ENCODE measurements at places on chromosomes 4 and X.

- DNase-seq = no peak
Observed at GRCh38 chr4:153661215-153661822, 22.8 kb upstream of the TLR2 start.

- DNase-seq = no peak
Observed at GRCh38 chrX:31392513-31392912, 320.7 kb upstream of the FTHL17 start.

GRCh38 chr4:61068060-61068459 is 132.1 kb upstream of the ADGRL3 start:
- no peak for DNase-seq

GRCh38 chr4:159185591-159186023 is 82.7 kb downstream of the RAPGEF2 start:
- DNase-seq = no peak

DNA sequence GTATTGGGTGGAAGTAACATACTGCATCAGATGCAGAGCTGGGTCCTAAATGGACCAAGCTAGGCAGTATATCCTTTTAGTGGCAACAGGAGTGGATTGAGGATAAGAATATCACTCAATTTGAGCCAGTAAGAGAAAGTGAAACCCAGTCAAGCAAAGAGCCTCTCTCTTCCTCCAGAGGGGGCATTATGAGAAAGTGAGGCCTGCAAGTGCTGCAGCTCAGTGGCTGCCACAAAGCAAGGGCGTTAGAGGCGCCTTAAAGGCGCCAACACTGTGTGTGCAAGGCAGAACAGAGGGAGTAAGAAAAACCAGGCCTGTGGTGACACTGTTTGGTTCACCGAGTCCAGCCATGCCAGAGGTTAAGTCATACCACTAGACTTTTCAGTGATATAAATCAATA is 17.5 kb downstream of the STX18 start:
- no peak for DNase-seq

DNA sequence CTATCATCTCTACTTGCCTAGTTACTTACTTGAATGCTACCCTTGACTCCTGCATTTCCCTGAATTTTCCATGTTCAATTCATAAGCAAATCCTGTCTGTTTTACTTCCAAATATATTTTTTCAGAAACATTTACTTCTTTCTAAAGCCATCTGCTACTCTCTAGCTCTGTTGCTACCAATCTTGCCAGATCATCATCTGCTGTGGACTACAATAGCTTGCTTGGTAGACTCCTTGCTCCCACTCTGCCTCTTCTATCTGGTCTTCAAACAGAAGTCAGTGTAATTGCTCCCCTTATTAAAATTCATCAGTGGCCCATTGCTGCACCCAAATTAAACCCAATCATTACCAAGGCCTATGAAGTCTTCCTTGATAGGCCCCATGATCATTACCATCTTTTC is 151.6 kb upstream of the HPGD start:
- DNase-seq = no peak

DNA sequence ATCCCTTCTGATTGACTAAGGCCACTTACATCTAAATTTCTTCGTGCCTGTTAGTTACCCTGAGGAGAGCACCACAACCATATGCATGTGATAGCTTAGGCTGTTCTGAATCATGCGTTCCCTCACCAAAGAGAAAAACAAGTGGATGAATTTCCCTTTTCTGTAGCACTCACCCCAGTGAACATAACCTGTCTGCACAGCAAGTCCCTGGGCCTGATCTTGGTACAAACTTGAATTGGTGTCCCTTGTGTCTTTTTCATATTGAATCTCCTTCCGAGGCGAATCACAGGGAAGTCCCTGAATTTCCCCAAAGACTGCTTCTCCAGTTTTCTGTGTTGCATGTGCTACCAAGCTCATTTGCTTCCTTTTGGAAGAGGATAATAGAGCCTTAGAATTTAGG is 100.4 kb downstream of the KLHL8 start:
- no peak for DNase-seq

- no peak for DNase-seq
Observed at GRCh38 chrX:156000361-156000926, 2.9 kb downstream of the IL9R start.

DNA sequence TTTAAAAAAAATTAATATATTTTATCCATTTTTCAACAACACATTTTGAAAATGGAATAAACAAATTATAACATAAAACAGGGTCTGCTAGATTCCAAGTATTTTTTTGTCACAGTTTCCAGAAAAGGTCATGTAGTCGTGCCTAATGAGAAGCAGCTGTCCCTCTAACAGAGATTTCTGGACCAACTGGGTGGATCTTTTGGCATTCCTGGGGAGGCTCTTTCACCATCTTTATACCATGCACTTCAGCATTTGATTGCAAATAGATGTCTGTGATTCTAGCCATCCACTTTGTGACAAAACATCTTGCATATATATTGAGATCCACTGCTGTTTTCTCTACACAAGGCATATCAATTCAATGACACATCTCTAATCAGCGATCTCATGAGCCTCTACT is 210.7 kb upstream of the LDB2 start:
- DNase-seq = no peak

DNA sequence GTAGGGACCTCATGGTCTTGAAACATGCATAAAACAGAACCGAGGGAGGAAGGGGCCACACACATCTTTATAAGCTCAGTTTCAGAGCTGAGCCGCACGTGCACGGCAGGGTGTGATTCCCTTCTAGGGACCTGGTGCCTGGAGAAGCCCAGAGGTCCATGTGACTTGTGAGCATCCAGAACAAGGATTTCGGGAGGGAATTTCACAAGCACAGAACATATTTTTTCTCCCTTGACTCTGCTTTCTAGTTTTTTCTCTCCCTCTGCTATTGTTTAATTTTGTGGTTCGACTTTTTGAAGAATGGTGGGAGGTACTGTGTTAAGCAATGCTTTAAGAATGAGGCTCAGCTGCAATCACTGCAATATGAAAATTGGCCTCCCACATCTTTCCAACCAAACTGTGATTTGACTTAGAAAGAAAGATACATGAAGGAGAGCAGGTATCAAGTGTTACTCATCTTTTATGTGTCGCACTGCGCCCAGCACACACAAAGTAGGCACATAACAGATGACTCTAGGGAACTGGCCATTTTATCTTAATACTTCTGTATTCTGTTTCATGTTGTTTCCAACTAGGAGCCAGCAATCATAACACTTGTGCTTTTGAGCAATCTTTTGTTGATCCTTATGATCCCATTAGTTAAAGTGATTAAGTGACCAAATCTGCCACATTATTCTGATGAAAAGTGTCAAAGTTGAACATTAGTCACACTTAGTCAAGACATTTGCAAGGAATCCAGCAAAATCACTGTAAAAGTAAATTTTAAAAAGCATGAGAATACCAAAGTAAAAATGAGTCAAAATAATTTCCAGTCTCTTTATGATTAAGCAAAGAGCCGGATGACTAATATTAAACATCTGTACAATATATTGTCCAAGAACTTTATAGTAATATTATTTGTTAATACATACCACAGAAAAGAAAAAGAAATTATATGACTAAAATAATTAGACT is 86.4 kb downstream of the SHISA3 start:
- DNase-seq = no peak

- DNase-seq = no peak
Observed at GRCh38 chr4:8768357-8768999, 103.2 kb downstream of the HMX1 start.

GRCh38 chr4:177391287-177391686 is 51.0 kb downstream of the AGA start:
- no peak for DNase-seq

DNA sequence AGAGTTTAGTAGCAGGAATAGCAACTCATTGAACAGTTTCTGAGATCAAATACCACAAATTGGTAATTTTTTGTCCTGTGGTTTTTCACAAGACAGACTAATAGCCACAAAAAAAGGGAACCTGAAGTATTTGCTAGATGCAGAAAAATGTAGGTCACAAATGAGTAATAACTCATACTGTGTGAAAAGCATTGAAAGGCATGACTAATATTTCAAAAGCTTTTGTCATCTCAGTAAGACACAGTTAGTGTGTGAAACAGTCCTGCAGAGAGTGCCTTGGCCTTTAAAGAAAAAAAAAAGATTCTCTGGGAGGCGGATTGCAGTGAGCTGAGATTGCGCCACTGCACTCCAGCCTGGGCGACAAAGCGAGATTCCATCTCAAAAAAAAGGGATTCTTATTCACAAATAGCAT is 31.4 kb upstream of the SLC25A31 start:
- no peak for DNase-seq

GRCh38 chr4:78532046-78532445 is 19.5 kb upstream of the ANXA3 start:
- no peak for DNase-seq

DNA sequence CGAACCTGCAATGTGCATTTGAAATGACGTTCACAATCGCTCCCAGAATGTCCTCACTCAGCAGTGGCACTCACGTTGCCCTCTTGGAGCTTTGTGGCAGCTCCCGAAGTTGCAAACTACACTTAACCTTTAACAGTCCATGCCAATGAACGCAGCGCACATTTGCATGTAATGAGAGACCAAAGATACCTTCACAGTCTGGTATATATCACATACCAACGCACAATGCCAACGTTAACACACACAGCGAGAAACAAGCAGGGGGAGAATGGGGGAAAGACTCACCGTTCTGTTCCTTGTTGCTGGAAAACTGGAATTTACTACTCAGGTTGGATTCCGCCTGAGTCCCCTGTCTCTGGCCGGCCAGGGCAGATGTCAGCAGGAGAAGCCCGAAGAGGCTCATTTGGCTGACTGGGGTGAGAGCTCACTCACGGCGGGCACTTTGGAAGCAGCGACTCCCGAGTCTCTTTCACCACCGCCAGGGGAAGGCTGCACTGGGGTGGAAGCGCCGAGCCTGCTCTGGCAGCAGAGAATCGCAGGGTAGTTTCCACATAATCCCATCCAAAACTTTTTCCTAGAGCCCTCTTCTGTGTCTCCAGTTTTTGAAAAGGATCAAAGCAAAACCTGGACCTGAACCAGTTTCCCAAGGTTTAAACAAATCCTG is 966 bp downstream of the PDGFC start:
- no peak for DNase-seq
